ENCODE measurements at places on chromosomes 7 and 10.

DNA sequence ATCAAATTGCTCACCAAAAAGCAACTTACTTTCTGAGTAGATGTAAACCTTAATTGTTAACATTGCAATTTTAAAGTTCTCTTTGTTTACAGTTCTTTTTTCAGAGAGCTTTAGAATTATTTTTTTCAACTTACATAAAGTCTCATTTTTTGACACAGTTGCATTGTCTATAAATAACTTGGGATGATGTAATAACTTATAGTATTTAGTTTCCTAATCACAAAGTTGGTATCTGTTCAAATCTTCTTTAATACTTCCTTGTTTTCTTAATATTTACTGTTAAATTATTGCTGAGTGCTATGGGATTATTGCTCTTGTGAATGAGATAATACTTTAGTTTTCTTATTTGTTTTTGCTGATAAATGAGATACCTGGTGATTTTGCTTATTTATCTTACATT lies 18.9 kb upstream of the SUV39H2 start:
- no peak for DNase-seq

DNA sequence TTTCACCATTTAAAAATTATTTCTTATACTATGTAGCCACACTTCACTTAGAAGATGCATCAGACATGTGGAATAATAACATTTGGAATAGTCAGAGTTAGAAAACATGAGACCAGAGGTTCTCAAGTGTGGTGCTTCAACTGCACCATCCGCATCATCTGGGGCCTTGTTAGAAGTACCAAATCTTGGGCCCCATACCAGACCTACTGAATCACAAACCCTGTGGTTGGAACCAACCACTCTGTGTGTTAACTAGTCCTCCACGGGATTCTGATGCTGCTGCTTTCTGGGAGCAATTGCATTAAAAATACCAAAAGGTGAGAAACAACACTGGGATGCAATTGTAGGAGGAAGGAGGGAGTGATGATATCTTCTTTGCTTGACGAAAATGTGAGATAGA lies 125.2 kb downstream of the GNAT3 start:
- peak; percentile 47 for DNase-seq

- DNase-seq = peak; percentile 58
Observed at GRCh38 chr7:24911213-24911603, 68.8 kb downstream of the OSBPL3 start.

DNA sequence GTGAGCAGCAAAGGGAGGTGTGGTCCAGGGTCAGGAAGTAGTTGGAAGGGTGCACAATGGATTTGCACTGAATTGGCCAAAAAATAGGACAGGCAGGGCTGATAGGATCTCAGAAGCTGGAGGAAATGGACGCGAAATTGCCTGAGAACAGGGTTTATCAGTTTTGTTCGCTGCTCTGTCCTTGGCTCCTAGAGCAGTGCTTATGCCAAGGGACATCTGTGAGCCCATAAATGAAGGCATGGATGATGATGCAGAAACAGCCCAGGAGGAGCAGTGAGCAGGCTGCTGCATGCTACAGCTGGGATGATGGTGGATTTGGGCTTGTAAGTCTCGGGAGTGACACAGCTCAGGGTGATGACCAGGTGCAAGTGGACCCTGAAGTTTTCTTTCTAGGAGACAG lies 204.7 kb downstream of the PRPF18 start:
- DNase-seq = no peak

DNA sequence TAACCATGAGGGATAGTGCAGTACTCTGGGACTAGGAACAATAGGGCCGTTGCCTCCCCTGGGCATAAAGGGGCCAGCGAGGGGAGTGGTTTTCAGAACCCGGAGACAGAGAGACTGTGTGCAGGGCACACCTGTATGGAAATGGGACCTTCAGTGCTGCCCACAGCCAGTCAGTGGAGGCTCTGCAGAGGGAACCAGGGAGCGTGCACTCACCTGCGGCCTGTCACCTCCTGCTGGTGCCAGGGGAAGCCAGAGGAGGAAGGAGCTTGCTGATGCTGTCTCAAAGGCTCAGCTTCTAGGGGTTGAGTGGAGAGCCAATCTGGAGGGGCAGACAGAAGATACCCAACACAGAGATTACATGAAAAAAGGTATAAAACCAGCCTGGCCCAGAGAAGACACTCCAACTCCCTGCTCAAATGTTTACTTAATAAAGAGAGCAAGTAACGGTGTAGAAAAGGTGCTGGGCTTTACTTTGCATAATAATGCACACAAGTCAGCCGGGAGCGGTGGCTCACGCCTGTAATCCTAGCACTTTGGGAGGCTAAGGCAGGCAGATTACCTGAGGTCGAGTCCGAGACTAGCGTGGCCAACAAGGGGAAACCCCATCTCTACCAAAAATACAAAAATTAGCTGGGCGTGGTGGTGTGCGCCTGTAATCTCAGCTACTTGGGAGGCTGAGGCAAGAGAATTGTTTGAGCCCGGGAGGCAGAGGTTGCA lies 35.5 kb upstream of the WAPL start:
- DNase-seq = no peak

- DNase-seq = no peak
Observed at GRCh38 chr7:98459529-98459928, 58.6 kb upstream of the BAIAP2L1 start.

DNA sequence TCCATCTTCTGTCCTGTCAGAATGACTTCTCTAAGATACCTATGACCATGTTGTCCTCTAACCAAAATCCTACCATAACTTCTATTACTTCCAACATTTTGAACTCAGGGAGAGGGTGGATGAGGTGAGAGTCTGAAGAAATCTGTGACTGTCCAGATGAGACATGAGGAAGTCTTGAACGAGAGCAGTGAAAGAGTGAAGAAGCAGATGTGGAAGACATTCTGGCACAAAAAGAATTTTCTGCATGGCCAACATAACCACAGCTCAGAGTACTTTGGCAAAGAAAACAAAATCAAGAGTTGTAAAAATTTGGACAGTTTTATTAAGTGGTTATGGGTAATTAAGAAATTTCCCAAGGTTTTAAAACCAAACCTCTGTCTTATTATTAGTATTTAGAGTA lies 141.6 kb downstream of the CPEB3 start:
- DNase-seq = no peak

DNA sequence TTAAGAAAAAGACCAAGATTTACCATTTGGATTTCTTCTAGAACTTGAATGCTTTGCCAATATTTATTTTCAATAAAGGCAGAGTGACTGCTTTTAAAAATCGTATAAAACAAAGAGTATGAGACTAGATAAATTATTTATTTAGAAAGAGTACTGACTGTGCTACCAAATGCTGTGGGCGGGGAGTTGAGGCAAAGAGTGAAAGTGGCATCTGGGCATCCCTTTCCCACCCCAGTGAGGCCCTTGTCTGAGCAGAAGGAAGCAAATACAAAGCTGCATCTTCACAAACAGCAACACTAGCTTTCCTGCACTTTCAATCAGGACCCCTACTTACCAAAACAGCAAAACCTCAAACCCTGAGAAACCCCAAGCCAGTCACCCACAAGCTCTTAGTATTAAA lies 34.9 kb downstream of the ITGB1 start:
- DNase-seq = no peak

- DNase-seq = peak; percentile 49
Observed at GRCh38 chr7:80614851-80615271, 23.6 kb upstream of the CD36 start.

DNA sequence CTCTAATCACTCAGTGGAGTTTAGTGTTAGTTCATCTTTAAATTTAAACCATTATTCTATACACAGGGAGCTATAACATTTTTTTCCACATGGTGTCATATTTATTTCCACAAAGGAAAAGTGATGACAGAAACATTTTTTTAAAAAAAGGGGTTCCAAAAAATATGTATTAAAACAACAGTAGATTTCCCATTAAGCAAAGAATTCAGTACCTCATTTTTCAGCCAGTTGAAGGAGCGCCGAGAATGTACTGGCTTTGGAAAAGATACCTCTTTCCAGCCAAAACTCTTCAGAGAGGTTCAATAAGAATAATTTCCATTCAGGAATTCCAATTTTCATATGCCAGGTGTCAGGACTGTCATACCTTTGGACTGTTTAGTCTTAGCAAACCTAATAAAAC lies 250.5 kb upstream of the MEOX2 start:
- DNase-seq = no peak

DNA sequence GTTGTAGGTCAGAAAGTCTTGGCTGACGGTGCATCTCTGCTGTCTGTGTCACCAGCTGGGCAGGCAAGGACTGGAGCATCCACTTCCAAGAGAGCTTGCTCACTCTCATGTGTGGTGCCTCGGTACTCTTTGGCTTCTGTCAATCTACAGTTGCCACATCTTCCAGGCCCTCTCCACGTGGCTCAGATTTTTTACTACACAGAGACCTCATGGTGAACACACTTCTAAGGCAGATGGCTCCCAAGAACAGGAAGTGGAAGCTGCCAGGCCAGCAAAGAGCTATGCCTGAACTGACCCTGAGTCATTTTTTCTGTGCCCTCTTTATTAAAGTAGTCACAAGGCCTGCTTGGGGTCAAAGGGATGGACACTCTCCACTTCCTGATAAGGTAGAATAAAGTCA lies 351.5 kb upstream of the AUTS2 start:
- DNase-seq = no peak

DNA sequence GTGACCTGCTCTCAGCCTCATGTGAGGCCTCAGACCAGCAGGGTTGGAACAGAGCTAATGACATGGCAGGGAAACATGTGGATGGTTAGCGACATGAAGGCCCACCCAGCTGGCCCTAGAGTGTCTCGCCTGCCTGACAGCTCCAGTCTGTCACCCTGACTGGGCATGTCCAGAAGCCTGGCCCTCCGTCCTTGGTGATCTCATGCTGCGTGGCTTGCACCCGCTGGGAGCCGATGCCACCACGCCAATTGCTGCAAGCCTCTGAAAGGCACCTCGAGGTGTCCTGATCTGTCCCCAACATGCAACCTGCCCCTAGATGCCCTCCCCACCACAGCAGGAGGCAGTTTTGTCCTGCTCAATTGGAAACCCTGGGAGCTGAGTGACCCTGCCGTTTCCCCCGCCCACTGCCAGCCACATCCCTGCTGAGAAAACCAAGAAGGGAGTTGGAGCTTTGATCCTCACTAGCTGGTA lies 27.8 kb upstream of the RET start:
- DNase-seq = no peak

DNA sequence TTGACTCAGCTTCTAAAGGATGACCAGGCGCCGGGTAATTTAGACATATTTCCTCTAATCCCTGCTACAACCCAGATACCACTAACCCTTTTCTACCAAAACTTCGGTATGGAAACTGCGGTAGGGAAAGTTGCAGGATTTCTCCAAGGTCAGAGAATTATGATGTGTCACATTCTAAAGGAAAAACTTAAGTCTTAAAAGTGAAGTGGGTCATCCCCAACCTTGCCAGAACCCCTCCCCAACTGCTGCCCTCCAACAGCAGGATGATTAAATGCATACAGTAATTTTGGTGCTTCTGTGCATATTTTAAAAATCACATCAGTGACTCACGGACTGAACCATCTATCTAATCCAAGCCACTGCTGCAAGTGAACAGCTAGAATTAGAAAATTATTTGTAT lies 52.7 kb downstream of the GRB10 start:
- DNase-seq = peak; percentile 62

GRCh38 chr7:158809596-158809995 lies 19.7 kb downstream of the ESYT2 start:
- DNase-seq = no peak

- no peak for DNase-seq
Observed at GRCh38 chr7:98359395-98359794, 41.5 kb downstream of the BAIAP2L1 start.

DNA sequence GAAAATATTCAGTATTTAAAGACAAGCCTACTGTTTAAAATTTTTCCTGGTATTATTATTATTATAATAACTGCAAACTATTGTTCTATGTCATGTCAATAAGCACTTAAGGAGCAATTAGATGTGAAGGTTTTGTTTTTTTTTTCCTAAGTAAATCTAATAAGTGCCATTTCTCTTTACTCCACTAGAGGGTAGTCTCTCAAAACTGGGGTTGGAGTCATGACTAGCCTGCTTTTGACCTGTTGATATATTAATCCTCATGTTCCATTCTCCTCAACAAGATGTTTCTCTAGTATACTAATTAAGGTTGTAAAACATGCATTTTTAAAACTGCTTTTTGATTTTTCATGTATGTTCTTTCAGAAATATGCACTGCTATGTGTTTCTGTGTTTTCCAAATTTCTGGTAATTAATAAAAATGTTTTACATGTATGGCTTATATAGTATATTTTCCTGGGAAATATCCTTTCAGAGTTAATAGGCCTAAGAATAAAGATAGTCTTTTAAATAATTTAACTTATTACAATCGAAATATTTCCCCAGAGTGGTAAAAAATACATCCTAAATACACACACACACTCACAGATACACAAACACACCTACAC lies 1.0 kb upstream of the LRRN3 start:
- peak; percentile 68 for DNase-seq

- no peak for DNase-seq
Observed at GRCh38 chr10:113130014-113130641, 180.1 kb downstream of the TCF7L2 start.

DNA sequence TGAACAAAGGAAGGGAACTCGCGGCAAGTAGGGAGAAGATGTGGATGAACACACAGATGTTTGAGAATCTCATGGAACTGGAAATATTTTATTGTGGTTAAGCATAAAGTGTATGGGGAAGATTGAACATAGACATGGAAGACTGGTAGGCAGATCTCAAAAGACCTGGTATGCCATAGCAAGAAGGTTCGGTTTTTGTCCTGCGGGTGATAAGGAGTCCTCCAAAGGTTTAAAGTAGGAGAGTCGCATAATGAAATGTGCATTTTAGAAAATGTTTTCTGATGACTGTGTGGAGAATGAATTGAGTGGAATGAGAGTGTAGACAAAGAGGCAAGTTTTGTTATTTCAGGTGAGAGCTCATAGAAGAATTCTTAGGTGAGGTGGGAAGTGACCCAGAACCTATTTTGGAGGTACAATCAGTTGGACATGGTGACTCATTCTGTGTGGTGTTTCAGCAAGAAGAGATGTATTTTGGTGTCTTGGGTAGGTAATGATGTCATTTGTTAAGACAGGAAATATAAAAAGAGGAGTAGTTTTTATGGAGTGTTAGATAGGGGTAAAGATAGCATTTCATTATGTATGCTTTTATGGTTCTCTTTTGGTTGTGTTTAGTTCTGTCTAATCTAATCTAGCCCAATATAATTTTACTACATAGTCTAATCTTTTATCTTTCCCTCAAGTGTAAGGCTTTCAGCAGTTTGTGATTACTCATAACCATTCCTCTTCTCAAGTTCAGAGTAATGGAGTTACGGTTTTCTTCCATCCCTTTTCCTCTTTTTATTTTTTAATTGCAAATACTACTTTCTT lies 239.2 kb downstream of the EXOC4 start:
- peak; percentile 29 for DNase-seq

GRCh38 chr10:91284486-91285090 lies 64.1 kb downstream of the PCGF5 start:
- no peak for DNase-seq

DNA sequence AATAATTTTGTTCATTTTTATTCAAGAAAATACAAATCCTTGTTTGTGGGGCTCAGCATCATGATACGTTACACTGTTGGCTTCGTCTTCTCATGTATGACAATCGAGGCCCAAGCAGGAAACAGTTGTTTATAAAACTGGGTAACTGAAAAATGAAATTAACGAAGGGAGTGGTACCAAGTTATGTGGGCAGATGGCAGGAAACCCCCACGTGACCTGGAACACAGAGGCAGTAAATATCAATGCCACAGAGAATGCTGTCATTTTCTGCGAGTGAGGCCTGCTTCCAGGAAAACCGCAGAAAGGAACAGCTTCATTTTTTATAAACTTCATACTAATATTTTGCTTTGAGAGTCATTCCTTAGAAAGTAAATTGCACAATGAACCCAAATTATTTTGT lies 201.0 kb upstream of the ADARB2 start:
- DNase-seq = no peak

GRCh38 chr7:46725838-46726237 lies 804.8 kb upstream of the IGFBP3 start:
- DNase-seq = peak; percentile 55
